ENCODE measurements at places on chromosomes 2 and 18.

GRCh38 chr2:171136024-171136423 lies 24.7 kb downstream of the TLK1 start:
- DNase-seq, result no peak

- no peak for DNase-seq
Observed at GRCh38 chr2:12293874-12294273, 422.9 kb upstream of the TRIB2 start.

DNA sequence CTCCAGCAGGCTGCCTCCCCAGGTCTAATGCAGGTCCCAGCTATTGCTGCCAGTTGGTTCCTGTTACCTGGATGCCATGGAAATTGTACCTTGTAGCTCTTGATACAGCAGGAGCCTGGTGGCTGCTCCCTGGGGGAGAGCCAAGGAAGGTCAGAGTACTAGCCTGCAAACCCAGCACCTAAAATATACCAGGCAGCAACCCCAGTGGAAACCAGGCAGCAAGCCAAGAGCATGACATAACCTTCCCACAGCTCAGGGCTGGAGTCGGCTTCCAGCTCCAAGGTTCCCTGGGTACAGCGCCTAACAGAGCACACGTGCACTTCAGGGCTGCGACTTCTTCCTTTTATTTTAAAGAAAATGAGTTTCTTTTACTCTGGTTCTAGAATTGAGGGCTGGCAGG lies 30.3 kb downstream of the TNP1 start:
- DNase-seq, result no peak

DNA sequence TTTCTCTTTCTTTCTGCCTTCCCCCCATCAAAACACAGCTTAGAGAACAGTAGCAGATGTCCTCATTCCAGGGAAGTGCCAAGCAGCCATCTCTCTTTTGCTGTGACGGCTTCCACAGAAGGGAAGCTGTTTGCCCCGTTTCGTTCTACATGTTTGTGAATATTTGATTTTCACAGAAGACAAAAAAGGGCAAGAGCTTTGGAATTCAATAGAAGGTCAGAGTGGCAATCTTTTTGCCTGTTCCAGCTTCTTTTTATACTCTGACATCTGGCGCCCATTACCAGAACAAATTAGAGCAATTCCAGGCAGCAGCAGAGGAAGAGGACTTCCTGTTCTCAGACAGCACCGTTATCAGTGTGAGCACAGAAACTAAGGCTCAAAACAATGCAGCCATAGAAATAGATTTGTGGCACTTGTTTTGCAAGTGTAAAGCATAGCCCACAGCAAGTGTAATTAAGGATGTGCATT lies 79.0 kb upstream of the CDH19 start:
- no peak for DNase-seq

DNA sequence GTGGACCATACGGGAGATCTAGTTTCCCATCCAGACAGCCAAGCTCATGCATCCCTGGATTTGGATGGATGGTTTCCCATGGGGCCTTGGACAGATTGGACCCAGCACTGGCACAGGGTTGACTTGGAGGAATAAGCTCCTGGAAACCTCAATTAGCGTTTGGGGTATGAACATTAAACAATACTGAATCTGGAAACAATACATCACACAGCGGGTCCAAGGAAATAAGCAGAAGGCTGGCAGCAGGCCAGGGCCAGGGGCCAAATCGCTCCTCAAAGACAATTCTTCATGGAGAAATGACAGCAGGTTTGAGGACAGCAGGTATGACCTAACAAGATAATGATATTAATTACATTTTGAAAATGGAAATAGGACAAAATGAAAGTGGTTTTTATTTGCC lies 540.6 kb downstream of the RIT2 start:
- DNase-seq, result no peak

GRCh38 chr2:36449943-36450392 lies 94.4 kb downstream of the CRIM1 start:
- DNase-seq, result no peak

DNA sequence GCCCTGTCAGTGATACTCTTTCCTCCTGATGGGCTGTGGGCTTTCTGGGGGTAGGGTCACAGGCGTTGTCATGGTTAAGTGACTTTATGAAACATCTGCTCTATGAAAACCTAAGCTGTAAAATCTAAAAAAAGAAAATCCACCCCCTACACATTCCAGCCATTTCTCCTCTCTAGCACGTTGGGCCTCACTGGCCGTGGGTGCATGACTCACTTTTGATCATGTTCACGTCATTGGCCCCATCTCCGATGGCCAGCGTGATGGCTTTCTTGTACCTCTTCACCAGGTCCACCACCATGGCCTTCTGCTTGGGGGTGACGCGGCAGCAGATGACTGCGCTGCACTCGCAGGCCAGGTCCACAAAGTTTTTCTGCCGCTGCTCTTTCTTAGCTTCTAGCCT lies 39.3 kb upstream of the NARS1 start:
- no peak for DNase-seq

DNA sequence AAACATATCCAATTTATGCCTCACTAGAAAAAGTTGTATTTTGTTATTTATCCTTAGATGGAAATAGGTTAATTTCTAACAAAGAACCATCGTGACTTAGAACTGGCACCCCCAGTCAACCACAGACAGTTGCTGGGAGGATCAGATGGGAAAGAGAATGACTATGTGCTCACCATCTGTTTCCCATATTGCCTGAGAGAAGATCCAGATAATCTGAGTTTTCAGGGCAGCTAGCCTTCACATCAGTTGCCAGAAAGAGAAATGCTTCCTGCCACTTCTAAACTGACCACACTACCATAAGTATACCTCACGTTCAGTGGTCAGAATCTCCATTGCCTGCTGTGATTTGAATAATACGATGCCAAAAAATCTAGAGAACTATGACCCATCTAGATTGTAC lies 28.4 kb upstream of the NEB start:
- no peak for DNase-seq

GRCh38 chr18:37243741-37244140 lies 321.9 kb downstream of the CELF4 start:
- DNase-seq, result no peak

DNA sequence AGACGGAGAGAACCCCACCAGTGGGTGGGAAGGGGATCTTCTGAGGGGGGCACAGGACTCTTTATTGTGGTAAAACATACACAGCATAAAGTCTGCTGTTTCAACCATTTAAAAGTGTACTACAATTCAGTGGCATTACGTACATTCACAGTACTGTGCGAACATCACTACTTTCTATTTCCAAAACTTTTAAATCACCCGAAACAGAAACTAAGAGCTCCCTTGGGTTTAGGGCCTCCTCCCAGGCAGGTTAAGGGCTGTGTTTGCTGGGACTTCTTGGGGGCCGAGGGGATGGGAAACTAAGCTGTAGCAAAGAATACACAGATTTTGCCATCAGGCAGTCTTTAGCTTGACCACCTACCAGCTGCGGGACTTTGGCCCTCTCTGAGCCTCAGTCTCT lies 242.0 kb downstream of the HAUS1 start:
- DNase-seq, result no peak

DNA sequence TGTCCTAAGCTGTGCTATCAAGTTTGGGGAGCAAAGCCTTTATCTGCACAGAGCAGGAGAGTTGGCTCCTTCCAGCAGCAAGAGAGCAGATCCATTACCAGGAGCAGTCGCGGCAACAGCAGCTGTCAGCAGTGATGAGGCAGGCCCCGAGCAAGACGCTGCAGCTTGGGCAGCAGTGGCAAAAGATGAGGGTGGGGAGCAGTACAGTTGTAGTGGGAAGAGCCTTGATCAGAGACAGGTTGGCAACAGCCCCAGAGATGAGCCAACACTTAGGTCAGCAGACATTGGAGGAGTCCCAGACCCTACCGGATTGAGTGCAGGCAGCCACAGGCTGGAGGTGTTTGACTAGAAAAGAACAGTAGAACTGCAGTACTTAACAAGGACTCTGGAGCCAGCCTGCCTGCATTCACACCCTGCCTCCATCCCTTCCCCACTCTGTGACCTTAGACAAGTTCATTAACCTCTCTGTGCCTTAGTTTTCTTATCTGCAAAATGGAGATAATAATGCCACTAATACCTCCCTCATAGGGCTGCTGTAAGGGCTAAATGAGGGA lies 117.1 kb upstream of the SERTAD2 start:
- DNase-seq, result no peak

DNA sequence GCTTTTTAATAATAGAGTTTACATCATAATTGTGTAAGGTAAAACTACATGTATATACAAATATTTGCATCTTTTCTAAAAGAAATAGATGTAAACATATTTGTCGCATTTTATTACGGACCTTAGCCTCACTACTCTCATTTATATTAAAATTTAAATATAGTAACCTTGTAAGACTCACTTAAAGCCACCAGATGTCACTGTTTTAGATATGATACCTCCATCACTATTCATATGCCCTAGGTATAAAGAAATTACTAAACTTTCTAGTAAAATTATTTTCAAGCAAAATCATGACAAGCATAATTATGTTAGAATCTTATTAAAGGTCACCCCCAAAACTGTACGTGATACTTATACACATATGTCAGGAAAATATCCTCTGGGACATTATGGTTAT lies 674.3 kb upstream of the REG3G start:
- no peak for DNase-seq

DNA sequence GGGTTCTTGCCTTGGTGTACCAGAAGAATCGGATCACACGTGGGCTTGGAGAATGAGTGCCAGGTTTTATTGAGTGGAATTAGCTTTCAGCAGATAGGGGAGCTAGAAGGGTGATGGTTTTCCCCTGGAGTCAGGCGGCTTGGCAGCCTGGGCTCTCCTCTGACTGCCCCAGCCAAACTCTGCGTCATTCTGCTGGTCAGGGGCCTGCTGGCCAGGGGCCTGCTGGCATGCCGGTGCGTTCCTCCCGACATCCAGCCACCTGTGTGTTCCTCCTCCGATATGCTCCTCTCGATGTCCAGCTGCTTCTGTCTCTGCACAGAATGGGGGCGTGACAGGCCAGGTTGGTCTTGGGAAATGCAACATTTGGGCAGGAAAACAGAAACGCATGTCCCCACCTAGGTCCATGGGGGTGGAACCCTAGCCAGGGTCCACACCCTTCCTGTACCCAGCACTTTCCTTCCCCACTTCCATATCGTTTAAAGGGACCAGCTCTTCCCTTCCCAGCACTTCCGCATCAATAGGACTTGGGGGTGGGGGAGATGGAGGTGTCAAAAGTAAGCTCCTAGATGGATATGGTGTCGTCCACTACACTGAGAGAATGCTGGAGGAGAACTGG lies 85.3 kb downstream of the VWA3B start:
- DNase-seq, result no peak

DNA sequence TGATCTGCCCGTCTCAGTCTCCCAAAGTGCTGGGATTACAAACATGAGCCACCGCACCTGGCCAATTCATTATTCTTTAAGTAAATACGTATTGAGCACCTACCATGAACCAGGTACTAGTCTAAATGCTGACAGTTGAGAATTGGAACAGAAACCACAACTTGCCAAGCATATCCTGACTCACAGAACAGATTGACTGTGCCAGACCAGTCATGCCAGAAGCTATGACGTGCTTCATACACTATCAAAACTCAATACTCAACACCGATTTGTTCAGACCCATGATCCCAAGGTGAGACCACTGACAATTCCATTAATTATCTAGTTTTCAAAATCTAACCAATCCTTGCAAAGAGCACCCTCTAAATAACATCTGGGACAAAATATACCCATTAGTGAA lies 148.6 kb downstream of the B3GNT2 start:
- DNase-seq, result no peak

GRCh38 chr2:206241736-206242135 lies 32.7 kb upstream of the ZDBF2 start:
- DNase-seq, result no peak

DNA sequence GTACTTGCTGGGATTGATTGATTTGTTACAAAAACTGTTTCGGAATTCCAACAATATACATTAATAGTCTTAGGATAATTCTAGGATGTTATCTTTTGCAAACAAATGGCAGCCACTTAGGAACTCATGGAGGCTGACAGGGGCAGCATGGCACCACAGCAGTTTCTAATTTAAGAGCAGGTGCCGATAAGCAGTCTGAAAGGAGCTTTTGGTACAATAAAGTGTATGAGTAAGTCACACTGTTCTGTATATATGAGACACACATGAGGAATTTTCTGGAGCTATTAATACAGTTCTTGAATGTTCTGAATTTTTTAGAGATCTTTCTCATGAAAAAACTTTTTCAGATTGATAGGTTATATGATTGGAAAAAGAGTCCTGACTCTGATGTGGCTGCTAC lies 52.2 kb downstream of the EIF5B start:
- DNase-seq, result no peak

DNA sequence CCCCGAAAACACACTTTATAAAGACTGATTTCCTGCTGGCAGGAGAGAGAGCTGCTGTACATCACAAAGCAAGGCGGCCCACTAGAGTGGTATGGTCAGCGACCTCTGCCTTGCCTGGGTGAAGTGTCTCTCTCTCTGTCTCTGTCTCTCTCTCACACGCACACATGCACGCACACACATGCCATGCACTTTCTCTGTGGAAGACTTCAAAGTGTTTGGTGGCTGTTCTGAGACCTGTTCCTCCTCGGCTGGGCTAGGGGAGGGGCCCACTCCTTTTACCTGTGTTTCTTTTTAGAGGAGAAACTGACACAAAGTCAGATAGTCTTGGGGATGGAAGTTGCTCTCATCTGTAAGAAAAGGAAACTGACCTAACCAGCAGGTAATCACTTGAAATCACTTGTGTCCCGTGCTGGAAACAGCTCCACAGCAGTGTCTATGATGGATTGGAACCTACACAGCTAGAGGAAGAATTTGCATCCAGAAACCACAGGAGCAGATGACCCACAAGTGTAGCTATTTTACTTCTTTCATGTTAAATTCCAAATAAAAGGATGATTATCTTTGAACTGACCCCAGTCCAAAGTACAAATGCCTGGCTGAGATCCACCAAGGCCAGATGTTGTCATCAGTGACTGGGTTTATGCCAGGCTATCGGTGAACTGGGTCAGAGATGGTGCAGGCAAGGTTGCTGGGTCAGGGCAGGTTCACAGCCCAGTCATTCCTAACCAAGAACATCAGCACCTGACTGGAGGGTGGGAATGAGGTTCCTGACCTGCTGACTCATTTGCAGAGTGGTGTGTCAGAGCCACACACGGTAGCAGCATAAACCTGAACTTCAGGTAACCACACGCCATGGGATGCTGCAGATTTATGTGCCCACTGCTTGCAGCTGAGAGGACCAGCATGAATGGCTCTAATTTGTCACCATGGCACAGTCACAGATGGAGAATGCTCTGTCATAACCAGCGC lies 63.0 kb downstream of the NPAS2 start:
- no peak for DNase-seq

DNA sequence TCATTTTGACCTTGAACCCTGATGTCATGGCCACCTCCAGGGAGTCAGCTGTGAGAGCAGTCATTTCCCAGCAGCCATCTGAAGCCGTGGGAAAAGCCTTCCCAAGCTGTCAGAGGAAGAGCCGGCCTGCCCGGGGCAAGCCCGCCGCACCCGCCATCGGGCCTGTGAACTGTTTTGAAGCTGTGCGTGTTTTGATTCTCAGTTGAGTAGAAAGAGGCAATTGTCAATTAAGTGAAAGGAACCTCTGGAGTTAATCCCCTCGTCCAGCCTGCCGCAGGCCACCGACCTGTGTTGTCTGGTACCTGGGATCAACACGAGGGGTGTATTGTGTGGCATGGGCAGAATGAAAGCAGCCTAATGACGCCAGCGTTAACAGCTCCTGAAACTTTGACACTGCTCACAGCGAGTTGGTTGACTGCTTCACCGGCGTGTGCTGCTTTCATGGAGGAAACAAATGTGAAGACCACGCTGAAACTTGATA lies 318.4 kb downstream of the AGAP1 start:
- no peak for DNase-seq

- no peak for DNase-seq
Observed at GRCh38 chr2:218022131-218022850, 19.5 kb upstream of the TNS1 start.
